IMR-90 (cell line): ENCODE measurements at places on chromosomes 1 and 21. TPM values are rescaled to one million over a fixed set of nuclear protein-coding genes. Genes with fewer than 3 reads are reported as not detected.

DNA sequence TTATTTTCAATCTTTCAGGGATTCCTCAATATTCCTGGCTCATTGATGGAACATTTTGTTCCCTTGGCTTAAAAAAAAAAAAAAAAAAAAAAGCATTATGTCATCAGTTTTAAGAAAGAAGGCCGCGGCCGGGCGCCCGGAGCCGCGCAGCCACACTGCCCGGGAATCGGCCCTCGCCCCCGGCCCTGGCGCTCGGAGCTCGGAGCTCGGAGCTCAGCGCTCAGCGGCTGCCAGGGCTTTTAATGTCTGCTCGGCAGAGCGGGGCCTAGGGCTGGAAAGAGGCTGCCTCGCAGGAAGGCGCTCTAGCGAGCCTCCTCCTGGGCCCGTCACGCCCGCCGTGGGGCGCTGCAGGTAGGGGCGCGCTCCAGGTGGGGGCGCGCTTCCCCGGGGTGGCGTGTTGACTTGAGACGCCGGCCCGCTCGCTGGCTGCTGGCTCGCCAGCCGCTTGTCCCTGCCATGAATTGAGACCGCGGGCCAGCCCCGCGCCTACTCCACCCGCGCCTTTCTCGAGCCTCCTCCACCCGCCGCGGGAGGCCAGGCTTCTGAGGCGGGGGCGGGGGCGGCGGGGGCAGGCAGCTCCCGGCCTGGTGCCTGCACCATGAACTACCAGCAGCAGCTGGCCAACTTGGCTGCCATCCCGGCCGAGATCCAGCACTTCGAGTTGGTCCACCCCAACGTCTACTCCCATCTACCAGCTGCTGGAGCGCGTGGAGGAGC lies 5.4 kb upstream of the TDRD5 start:
- no peak for DNase-seq

GRCh38 chr1:176744142-176744541 lies 281.2 kb downstream of the PAPPA2 start:
- no peak for DNase-seq

GALNT2 gene
- 50.4 and 58.6 TPM in 2 replicates for total RNA-seq

- no peak for DNase-seq
Observed at GRCh38 chr1:39107341-39108290, 81.5 kb downstream of the NDUFS5 start.

DNA sequence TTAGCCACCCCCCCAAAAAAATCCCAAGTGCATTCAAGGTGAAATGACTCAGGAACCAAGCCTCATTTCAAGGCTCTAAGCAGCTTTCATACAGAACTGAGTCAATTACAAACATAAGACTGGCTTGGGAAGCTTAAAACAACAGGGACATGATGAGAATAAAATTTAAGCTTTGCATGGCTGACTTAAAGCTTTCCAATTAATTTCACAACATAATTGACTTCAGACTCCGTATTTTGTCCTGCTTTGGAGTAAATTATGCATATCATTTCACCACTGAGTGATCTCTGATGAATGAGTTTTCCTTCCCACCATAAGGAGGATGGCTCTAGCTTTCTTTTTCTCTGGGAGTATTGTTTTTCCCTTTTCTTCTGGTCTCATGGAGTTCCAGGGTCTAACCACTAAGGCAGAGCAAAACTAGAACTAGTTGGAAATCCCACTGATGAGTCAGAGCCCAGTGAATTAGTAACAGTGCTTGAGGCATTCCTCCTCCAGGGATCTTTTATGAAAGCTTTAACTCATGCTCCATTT lies 72.8 kb downstream of the XCL2 start:
- peak; percentile 88 for DNase-seq
